Glomerular endothelial cell (primary cell): ENCODE measurements at places on chromosomes 4 and X. TPM values are rescaled to one million over a fixed set of nuclear protein-coding genes. Genes with fewer than 3 reads are reported as not detected.

The SSX1 gene
- total RNA-seq, result not detected in 2 replicates

DNA sequence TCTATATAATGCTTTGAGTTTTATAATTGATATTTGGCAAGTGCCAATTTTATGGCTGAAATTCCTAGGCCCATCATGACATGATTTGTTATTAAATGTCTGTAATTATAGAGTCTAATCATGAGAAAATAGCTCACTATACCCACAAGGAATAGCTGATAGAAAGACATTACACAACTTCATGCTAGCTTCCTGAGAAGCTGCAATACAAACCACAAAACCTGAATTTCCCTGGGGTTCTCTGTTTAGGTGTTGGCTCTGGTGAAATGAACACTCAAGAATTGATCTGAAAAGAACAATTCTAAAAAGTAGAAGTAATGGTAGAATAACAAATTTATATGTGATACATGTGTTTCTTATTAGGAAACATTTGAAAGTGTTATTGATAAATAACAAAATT is 169.6 kb downstream of the GASK1B start:
- no peak for DNase-seq

The CFAP299 gene
- total RNA-seq, result not detected in 2 replicates

DNA sequence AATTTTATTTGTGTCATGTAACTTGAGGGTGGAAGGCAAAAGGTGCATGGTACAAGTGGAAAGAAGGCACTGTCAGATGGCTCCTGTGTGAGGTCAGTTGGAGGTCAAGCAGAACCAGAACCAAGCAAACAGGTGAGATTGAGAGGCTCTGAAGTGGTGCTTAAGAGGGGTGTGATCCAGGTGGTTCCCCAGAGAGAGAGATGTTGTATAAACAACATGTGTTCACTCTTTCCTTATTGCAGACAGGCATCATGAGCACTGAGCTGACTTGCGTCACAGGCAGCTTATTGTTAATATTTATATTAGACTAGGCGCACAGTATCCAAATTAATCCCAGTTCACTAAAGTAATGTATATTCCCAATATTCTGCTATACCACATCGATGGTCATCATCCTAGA is 56.8 kb downstream of the CXCL13 start:
- no peak for DNase-seq

The TMEM175 gene
- 20.2 and 29.3 TPM in 2 replicates for total RNA-seq

The MEPE gene
- not detected in 2 replicates for total RNA-seq

DNA sequence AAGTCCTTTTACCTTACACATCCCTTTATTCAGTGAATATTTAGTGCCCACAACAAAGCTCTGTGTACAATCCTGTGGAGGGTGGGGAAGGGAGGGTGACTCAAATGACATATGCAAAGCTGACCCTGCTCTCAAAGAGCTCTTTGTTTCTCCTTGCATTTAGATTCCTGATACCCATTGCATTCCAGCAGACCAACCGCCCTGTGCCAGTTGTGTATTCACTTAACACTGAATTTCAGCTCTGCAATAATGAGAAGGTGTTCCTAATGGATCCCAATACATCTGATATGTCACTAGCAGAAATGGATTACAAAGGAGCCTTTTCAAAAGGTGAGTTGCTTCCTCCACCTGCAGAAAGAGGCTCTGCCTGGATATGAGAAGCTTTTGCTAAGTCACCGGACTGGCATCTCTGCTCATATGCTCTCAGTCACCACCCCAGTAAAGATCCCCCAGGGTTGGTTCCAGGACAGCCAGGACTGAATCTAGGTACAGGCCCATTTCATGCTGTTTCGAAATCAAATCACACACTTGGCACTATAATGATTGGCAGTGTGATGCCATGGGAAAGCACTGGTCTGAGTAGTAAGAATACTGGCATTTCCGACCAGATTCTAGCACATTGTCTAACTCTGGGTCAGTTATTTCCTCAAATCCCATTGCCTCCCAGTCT is 17.1 kb upstream of the ANXA3 start:
- no peak for DNase-seq

- no peak for DNase-seq
Observed at GRCh38 chrX:70338290-70338689, 48.4 kb downstream of the KIF4A start.

The NPY2R gene
- total RNA-seq, result not detected in 2 replicates

The ARHGEF6 gene
- 7.4 and 11.6 TPM in 2 replicates for total RNA-seq

The SYTL5 gene
- total RNA-seq, result 0.06 TPM in 1 of 2 replicates, not detected in the other

The PDGFRA gene
- total RNA-seq, result 1.1 and 3.2 TPM in 2 replicates

DNA sequence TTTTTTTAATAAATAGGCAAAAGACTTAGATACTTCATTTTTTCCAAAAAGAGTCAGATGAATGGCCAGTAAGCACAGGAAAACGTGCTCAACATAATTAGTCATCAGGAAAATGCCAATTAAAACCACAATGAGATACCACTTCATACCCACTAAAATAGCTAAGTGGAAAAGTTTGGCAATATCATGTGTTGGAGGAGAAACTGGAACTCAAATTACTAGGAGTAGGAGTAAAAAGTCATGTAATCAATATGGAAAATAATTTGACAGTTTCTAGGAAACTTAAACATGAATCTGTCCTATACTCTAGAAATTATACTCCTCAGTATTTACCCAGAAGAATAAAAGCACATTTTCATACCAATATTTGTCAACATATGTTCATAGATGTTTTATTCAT is 449.8 kb downstream of the INPP4B start:
- no peak for DNase-seq

DNA sequence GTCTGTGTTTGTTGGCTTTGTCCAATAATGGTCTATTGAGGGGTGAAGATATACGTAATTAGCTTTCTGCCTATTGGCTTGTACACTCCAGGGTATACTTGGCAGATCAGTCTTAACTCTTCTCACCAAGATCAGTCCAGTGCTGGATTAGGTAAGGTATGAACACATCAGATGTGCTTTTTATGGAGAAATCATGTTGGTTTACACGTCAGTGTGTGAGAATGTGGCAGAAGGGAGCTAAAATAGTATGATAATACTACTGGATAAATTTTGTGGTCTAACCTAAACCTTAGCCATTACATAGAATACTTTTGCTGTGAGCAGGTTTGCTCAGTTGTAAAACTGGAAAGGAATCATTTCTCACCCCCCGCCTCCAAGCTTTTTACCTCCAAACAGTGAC is 4.2 kb downstream of the PDHA1 start:
- DNase-seq, result no peak

The UGT2B10 gene
- not detected in 2 replicates for total RNA-seq

DNA sequence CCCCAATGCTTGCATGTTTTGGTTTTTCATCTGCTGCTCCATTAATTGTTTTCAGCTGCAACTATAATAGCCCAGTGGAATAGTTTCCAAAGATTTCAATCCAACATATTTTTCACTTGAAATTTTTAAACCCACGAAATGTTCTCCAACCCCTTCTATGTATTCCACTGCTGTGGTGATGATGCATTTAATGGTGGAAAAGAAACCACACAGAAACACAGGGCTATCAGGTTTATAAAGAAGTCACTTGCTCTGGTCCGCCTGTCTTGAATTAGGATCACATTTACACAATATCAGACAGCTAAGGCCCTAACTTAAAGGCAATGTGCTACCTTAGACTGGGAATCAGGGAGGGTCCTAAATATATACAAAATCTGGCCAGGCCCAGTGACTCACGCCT is 35.0 kb downstream of the OPHN1 start:
- no peak for DNase-seq

DNA sequence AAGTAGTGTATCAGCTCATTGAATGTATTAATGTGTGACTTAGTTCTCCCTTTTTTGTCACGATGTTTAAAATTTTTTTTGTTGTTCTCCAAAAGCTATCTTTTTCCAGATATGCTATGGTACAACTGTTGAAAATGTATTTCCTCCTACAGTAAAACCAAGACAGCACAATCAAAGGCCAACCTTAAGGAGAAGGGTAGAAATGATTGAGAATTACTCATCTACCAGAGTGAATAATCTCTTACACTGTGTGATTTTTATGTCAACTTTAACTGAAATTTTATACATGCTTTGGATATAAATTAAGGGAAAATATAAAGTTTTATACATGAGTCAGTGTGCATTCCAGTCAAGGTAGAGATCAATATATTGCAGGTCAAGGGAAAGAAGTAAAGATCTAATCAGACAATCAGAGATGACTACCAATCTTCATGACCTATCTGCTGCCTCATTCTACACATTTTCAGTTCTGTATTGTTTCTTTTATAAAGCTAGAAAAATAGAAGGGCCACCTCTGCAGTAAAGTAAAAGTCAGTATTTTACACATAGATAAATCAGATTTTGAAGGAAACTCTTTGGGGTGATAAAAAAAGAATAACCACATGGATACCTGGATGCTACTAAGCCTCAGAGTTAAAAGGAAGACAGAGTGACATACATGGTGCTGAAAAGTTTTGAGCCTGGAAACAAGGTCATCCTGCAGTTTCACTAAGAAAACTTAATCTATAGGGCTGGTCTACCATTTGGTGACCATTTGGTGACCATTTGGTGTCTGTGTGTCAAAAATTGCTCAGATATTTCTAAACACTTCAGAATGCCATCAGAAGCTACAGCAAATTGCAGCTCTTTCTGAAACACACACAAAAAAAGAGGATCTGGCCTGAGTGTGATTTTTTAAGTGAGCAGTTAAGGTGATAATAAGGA is 1.6 kb downstream of the FAM13A start:
- DNase-seq, result no peak

GRCh38 chrX:109830157-109830703 is 97.2 kb upstream of the ACSL4 start:
- no peak for DNase-seq
